Foreskin fibroblast (primary cell): ENCODE measurements at places on chromosomes 13 and 19.

GRCh38 chr13:47774671-47774994 lies 226.4 kb downstream of the SUCLA2 start:
- DNase-seq, result no peak

DNA sequence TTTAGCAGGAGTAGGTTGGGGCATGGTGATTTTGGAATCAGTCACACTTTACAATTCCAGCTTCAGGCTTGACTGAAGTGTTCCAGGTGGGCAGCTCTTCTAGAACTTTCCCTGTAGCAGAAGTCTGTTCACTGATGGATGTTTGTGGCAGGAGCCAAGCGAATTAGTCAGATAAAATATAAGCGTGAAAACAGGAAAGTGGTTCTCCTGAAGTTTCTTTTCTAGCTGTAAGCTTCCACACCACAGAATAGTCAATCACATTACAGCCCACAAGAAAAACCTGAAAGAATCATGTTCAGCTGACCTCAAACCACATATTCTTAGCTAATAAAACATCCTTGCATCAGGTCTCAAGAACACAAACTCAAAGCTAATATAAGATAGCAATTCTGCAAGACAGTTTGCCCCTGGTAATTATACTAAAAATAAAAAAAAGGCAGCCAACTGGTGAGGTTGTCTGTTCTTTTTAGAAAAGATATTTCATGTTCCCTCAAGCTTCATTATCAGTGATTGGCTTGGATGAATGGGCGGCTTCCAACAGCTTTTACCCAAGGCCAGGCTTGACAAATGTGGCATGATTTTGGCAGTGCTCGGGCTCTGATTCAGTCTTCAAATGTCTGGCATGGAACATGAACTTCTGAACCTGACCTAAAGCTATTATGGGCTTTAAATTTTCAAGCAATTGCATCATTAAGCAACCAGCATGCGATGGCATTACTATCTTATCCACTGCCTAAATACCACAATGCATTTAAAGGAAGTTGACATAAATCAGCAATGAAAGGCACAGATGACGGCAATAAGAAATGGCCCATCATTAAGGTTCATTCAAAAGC lies 136.8 kb downstream of the DCLK1 start:
- DNase-seq, result peak; percentile 53

DNA sequence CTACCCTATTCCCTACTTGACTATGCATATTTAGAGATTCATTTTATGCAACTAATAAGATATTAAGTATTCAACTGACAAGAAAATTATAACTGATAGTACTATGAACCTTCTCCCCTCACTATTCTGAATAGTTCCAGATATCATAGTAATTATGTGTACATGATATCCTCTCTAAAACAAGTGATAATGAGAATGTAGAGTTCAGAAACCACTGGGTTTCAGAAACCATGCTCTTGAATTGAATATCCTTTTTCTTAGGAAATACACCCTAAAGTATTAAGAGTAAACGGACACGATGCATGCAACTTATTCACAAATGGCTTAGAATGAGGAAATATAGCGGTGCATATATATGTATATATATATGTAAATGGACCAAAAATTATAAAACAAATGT lies 160.9 kb downstream of the TBC1D4 start:
- no peak for DNase-seq

GRCh38 chr13:109154966-109155761 lies 525.8 kb downstream of the MYO16 start:
- no peak for DNase-seq

GRCh38 chr13:102729560-102730270 lies 34.9 kb upstream of the METTL21C start:
- DNase-seq, result peak; percentile 57

- no peak for DNase-seq
Measured at GRCh38 chr13:74336546-74336945, 202.3 kb upstream of the KLF12 start.

DNA sequence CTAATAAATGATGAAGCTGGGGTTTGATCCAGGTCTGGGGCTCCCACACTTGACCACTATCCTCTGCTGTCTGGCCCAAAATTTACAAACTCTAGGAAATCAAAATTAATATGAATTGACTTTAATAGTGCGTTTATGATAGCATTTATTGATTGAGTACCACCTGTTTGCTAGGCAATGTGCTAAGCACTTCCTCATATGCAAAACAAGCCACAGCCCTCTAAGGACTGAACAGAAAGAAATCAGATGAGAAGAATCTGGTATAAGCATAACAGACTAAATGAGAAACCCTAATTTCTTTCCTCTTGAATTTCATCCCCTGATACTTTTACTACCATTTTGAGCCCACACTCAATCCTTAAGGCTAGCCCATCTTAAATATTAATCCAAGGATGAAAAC lies 6.6 kb upstream of the MLNR start:
- no peak for DNase-seq

DNA sequence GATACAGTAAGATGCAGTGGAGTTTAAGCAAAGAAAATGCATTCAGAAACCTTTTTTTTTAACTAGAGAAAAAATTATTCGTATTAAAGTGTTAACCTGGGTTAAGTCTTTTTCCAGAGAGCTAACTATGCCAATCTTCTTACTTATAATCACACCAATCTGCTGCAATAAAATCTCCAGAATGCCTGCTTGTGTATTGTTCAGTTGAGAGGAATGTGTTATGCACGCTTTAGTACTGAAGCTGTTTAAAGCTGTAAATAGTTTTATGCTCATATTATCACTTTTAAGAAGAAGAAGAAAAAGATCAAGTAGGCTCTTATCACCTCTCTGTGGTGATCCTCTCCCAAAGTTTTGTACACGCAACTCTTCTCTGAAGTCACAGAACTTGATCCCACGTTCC lies 528.7 kb downstream of the RFC3 start:
- DNase-seq, result peak; percentile 64

DNA sequence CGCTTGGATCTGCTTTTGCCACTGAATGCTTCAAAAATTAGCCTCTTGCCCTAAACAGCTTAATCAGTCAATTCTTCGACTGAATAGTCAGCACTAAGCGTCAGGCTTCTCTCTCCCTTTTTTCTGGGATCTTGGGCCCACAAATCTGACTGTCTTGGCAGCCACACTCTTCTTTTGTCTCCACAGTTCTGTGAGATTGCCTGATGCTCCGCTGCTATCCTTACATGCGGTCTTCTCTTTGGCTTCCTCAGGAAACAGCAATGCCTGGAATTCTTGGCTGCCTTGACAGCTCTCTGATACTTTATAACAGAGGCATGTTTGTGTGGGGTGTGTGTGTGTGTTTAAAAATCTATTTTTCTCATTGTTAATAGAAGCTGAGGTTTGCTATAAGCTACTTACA lies 32.6 kb downstream of the ERCC5 start:
- no peak for DNase-seq

DNA sequence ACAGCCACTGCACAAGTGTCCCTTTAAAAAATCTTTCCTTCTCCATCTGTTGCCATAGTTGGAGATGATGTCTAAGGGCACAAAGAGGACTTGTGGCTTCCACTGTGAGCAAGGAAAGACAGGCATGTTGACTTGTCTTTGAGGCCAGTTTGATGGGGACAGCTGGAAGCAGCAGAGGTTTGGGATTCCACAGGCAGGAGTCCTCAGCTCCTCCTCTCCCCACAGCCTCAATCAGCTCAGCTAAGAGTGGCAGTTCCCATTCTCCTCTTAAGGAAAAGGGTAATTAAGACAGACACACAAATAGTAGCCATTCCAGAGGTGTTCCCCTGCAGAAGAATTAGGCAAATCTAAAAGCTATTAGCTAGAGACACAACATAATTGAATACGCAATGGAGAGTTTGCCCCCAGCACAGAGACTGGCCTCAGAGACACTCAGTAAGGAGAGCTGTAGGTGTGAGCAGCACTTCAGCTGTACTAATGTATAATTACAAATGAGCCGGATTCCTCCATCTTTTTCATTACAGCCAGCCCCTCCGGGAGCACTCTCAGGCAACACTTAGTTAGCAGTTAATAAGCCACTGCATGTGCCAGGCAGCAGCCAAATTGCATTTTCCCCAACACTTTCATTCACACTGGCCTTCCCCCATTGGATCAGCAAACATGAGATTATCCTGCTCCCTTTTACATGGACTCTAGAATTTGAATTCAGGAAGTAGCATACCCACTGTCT lies 434.0 kb downstream of the FOXO1 start:
- DNase-seq, result no peak

DNA sequence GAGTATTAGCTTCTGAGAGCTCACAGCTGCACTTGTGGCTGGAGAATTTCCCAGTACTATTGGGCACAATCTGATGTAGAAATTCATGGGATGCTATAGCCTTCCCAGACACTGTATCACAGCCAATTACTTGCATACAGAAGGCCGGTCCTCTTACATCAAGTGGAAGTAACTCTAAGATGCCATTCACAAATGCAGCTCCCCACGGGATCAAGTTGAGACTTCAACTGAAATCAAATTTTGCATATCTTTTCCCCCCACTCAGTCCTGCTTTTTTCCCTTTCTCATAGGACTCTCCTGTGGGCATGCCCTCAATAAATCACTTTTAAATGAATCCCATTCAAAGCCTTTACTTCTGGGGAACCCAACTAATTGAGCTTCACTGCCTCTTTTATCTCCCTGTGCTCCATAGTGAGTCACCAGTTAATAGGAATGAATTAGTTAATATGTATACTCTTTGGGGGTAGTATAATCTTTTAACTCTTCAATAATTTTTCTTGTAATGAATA lies 1970.8 kb downstream of the OLFM4 start:
- no peak for DNase-seq

- no peak for DNase-seq
Measured at GRCh38 chr19:48475369-48476068, 6.3 kb downstream of the CYTH2 start.

- DNase-seq, result peak; percentile 34
Measured at GRCh38 chr13:23918208-23918607, 20.9 kb upstream of the C1QTNF9B start.

GRCh38 chr19:35347930-35348298 lies 212 bp downstream of the FFAR1 start:
- no peak for DNase-seq

- DNase-seq, result no peak
Measured at GRCh38 chr19:17454576-17455071, 6.1 kb downstream of the NXNL1 start.
